CD4-positive, alpha-beta T cell treated with Interleukin-4 for 4 hours (primary cell): ENCODE measurements at places on chromosomes 4 and X.

- no peak for DNase-seq
Observed at GRCh38 chr4:83724485-83725335, 188.8 kb downstream of the GPAT3 start.

GRCh38 chr4:110163327-110164069, 34.9 kb downstream of the ELOVL6 start:
- no peak for DNase-seq

DNA sequence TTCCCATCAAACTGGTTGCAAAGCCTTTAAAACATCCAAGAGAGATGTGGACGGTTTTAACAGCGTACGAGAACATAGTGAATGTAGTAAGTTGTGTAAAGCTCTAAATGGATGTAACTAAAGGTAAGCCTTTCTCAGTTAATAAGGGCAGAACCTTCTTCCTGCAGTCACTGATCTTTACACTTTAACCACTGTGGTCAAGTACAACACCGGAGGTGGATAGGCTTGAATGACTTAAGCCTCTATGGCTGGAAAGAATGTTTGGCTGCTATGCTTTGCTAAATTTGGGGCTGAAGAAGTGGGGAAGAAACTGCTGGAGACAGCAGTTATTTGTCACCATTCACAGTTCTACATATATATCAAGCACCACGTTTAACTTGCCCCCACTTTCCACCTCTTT, 285.1 kb upstream of the FMR1 start:
- no peak for DNase-seq

DNA sequence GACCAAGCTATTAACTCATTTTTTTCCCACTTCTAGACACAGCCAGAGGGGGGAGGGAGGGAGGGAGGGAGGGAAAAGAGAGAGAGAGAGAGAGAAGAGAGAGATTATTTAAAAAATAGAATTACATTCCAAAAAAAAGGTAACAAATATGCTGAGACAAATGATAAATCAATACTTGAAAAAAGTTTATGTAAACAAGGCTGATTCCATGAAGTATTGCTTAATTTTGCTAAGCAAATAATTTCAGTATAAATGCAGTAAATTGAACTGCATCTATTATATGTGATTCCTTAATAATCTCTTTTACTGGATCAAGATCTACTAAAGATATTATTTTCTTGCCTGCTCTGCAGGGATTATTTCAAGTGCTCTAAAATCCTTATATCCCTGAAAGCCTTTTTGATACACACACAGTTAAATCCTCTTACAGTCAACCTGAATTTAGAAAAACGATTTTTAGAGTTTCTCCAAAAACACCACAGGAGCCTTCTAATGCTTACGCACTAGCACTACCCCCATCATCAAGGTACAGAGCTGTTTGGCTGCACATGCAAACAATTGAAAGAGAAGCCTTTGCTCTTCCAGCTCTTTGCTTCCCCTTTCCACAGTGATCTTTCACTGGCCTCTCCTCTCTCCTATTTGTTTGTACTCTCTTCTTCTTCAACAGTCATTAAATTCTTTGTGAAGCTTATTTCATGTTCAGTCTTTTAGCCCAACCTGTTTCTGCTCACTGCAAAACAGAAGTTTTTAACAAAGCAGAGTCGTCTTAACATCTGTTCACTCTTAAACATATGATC, 426.3 kb upstream of the FAM241A start:
- DNase-seq: no peak

DNA sequence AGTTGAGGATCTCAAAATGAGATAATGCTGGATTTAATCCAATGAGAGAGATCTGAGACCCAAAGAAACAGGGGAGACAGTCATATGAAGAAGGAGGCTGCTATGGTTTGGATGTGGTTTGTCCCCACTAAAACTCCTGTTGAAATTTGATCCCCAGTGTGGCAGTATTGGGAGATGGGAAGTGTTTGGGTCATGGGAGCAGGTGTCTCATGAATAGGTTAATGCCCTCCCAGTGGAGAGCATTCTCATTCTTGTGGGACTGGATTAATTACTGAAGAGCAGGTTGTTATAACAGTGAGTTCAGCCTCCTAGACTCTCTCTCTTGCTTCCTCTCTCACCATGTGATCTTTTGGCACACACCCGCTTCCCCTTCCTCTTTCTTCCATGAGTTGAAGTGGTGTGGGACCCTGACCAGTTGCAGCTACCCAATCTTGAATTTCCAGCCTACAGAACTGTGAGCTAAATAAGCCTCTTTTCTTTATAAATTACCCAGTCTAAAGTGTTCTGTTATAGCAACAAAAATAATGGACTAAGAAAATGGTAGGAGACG, 70.3 kb downstream of the PPEF2 start:
- no peak for DNase-seq

DNA sequence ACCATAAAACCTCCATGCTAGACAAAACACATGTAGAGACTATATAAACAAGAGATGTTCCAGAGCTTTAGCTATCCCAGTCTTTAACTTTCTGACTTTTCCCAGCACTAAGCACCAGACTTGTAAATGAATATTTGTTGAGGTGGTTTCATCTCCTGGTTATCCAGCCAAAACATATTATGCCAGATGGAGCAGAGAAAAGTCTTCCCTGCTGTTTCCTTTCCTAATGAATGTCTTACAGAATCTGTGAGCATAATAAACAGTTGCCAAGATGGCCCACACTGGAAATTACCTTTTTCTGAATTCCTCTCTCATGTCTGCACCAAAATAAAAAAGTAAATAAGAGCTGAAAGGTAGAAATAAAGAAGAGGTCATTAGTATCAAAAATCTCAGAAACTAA, 159.2 kb downstream of the TECRL start:
- no peak for DNase-seq

- no peak for DNase-seq
Observed at GRCh38 chr4:113285501-113285900, 236.0 kb downstream of the ANK2 start.

DNA sequence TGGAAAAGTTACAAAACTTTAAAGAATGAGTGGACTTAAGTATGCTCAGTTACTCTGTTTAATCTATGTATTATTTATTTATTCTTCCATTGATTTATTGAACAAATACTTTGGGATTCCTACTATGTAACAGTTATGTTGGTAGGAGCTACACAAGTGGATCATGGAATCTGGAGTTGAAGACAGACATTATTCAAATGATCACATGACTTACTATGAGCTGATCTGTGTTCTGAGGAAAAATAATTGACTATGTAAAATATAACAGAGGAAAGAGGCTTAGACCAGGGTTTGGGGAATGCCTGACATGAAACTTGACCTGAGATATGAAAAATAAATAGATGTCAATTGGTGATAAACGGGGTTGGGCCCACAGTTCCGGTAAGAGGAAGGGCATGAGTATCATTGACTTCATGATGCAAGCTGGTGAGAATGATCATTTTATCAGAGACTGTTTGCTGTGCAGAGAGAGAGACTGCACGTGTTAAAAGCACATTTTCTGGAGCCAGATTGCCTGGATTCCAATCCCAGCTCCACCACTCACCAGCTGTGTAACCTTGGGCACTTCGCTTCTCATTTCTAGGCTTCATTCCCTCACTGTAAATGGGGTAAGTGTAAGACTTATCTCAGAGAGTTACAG, 179.0 kb downstream of the SPCS3 start:
- no peak for DNase-seq

GRCh38 chr4:8189551-8190466, 9.3 kb upstream of the SH3TC1 start:
- no peak for DNase-seq

DNA sequence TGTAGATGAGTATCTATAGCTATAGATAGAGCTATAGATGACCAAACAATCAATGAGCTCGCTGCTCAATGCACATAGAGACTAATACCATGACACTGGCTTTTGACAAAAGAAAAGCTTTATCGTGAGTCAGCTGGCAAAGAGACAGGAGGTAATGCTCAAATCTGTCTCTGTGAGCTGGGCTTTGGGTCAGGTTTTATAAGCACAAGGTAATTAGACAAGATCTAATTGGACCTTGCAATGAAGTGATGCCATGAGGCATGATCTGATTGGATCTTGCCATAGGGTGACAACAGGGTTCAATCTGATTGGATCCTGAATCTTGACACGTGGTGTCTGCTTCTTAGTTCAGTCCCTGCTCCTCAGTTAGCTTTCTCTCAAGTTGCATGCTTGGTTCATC, 180.7 kb upstream of the MXRA5 start:
- DNase-seq: no peak

DNA sequence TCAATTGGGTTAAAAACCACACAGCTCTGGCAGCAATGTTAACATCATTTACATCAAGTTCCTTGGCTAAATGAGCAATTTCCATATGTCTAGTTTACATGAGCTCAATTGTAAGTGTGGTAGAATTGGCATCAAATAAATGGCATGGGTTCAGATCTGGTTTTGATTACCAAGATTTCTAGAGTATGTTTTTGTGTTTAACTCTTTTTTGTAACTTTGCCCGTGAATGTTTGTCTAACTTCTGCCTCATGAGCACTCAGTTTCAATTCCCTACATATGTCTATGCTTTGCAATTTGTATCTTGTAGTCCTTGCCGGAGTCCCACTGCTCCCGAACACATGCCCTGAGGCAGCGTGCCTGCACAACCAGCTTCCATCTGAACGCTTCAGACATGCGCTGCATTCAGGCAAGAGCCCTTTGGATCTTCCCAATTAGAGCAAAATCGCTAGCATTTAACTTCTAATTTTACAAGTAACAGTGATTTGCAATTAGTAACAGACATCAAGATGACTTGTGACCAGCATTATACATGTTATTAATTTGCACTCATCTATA, 644.4 kb downstream of the TRIML1 start:
- DNase-seq: no peak

- DNase-seq: no peak
Observed at GRCh38 chrX:57380026-57380796, 93.7 kb downstream of the FAAH2 start.

GRCh38 chr4:28879900-28880299, 1840.3 kb upstream of the PCDH7 start:
- DNase-seq: no peak

DNA sequence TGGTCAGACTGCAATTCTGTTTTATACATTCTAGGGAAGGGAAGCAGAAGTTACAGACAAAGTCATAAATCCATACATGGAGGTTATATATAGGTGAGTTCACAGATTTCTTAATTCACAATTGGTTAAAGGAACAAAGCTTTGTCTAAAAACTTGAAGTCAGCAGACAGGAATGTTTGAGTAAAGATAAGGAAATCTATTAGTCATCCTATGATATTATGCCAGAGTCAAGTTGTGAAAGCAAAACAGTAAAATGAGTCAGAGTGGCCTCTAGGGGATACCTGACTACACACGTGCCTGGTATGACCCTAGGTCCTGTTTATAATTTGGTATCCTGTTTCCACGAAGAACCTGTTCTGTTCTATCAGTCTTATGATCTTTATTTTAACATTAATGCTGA, 31.5 kb downstream of the ACTRT1 start:
- no peak for DNase-seq

- no peak for DNase-seq
Observed at GRCh38 chrX:14079891-14080430, 50.3 kb upstream of the GEMIN8 start.

GRCh38 chr4:162010362-162010761, 153.4 kb downstream of the FSTL5 start:
- DNase-seq: no peak

- no peak for DNase-seq
Observed at GRCh38 chrX:103776546-103776945, at the start of gene PLP1. TSS of gene PLP1 (plus strand) at chrX:103776840. CDS start at chrX:103776996, 156 bp downstream.

- no peak for DNase-seq
Observed at GRCh38 chrX:129818123-129818522, 25.6 kb downstream of the ZDHHC9 start.
